Uterus (tissue), 4 donors: ENCODE measurements at places on chromosomes 13 and 19. TPM values are rescaled to one million over a fixed set of nuclear protein-coding genes. Genes with fewer than 3 reads are reported as not detected.
A peak's percentile ranks its signal among the peaks of the same experiment; 100 is the strongest.

DNA sequence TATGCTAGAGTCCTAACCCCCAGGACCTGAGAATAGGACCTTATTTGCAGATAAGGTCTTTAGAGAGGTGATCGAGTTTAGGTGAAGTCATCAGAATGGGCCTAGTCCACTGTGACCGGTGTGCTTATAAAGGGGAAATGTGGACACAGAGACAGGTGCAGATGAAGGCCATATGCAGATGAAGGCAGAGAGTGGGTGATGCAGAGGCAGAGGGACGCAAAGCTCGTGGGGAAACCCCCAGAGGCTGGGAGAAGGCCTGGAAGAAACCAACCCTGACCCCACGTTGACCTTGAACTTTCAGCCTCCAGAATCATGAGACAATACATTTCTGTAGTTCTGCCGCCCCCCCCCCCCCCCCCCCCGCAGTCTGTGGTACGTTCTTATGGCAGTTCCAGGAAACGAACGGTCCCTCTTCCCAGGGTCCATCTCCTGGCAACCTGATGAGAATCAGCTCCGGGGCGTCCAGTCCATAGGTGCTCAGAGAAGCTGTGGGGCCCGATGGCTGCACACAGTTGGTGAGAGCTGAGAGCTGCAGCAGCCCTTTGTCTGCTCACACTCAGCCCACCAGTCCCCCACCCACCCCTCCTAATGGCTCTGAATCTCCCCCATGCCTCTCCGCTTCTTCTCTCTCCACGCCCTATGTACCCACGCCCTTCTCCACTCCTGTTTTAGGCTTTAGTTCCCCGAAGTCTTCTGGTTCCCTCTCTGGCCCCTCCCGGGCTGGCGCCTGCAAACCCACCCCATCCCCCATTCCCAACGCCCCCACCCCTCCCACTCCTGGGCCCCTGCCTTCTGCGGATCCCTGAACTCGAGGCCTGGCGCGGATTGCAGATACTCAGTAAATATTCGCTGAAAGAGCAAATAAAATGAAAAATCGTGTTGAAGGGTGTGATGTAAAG, 218.3 kb upstream of the MAB21L1 start:
- no peaks in the 10 kb centered on the region for H3K36me3 ChIP-seq
- no peaks in the 10 kb centered on the region for H3K27me3 ChIP-seq
- H3K4me3 ChIP-seq: no peak overlapping the region
- no peaks in the 10 kb centered on the region for H3K4me1 ChIP-seq
- DNase-seq: no peak

ZNF681 gene
- total RNA-seq: 1.8 TPM

SELENOV gene
- total RNA-seq: not detected

GRCh38 chr13:31733066-31733465, 6.3 kb upstream of the RXFP2 start:
- H3K4me3 ChIP-seq: no peak overlapping the region
- H3K27ac ChIP-seq: no peak overlapping the region
- H3K4me1 ChIP-seq: no peaks in the 10 kb centered on the region
- H3K36me3 ChIP-seq: no peaks in the 10 kb centered on the region
- no peaks in the 10 kb centered on the region for H3K27me3 ChIP-seq

OLFM4 gene
- total RNA-seq: 1.9 TPM

- H3K4me3 ChIP-seq: no peak overlapping the region
- H3K27ac ChIP-seq: no peak overlapping the region
- no peaks in the 10 kb centered on the region for H3K27me3 ChIP-seq
- no peaks in the 10 kb centered on the region for H3K36me3 ChIP-seq
- DNase-seq: peak; percentile 44
- H3K4me1 ChIP-seq: no peaks in the 10 kb centered on the region
These were observed 20.3 kb upstream of the TRIM13 start for GRCh38 chr13:49976314-49977258.
